PC-9 (cell line): ENCODE measurements at places on chromosomes 6 and 20. TPM values are rescaled to one million over a fixed set of nuclear protein-coding genes. Genes with fewer than 3 reads are reported as not detected.

The APCDD1L gene
- 2.4 and 3.0 TPM in 2 replicates for total RNA-seq

The PSMB1 gene
- 140 and 169 TPM in 2 replicates for total RNA-seq

The PRR18 gene
- total RNA-seq: not detected in 2 replicates

The SDC4 gene
- 114 and 117 TPM in 2 replicates for total RNA-seq

The FAM217A gene
- total RNA-seq: not detected in 2 replicates

The AK9 gene
- 6.4 and 7.4 TPM in 2 replicates for total RNA-seq

The DCBLD1 gene
- total RNA-seq: 5.7 and 6.1 TPM in 2 replicates

GRCh38 chr6:122075084-122075838, 324.2 kb upstream of the HSF2 start:
- DNase-seq: no peak
- H3K4me1 ChIP-seq: no peaks in the 10 kb centered on the region
- H3K27ac ChIP-seq: no peak overlapping the region

GRCh38 chr6:44627091-44627882, 239.8 kb downstream of the CDC5L start:
- H3K27me3 ChIP-seq: no peaks in the 10 kb centered on the region
- H3K36me3 ChIP-seq: no peaks in the 10 kb centered on the region
- H3K27ac ChIP-seq: no peak overlapping the region
- H3K4me3 ChIP-seq: no peak overlapping the region
- no peak for DNase-seq

DNA sequence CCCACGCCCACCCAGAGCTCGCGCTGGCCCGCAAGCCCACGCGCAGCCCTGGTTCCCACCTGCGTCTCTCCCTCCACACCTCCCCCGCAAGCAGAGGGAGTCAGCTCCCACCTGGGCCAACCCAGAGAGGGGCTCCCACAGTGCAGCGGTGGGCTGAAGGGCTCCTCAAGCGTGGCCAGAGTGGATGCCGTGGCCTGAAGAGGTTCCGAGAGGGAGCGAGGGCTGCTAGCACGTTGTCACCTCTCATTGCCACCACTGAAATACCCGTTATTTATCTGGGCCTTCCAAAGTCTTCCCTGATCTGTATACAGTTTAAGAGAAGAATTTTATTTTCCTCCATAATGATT, 88.3 kb upstream of the MYLIP start:
- no peaks in the 10 kb centered on the region for H3K36me3 ChIP-seq
- no peak overlapping the region for H3K4me3 ChIP-seq

- H3K27ac ChIP-seq: no peak overlapping the region
- H3K4me1 ChIP-seq: no peaks in the 10 kb centered on the region
- H3K36me3 ChIP-seq: no peaks in the 10 kb centered on the region
- no peak overlapping the region for H3K4me3 ChIP-seq
- peaks cover 49% of the 10 kb centered on the region for H3K27me3 ChIP-seq
- peak; percentile 47 for DNase-seq
Measured at GRCh38 chr20:38321959-38322598, 18.1 kb downstream of the BPI start.

DNA sequence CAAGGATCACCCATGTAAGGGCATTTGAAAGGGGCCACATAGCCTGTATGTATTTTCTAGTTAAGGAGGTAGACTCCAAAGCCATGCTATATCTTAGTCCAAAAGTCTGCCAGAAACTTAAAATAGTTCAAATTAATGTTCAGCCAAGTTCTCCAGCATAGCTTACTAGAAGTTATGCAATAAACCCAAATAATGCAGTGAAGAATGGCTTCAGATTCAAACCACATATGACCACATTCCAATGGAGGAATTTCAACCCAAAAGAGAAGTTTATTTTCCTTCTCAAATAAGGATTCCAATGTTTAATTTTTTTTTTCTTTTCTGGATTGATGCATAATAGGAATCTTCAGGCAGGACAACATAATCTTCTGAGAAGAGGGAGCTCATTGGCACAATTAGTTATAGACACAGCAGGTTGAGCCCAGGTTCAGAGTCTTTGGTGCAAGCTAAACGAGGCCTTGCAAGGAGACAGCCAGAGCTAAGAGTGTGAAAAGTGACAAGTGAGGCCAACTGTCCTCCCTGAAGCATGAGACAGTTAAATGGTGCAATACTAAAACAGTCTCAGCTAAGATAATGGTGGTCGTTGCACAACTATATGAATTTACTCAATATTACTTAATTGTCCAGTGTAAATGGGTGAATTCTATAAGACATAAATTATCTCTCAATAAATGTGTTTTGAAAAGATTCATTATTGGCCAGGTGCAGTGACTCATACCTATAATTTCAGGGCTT, 598.8 kb upstream of the CDH4 start:
- H3K36me3 ChIP-seq: no peaks in the 10 kb centered on the region
- DNase-seq: no peak
- H3K4me3 ChIP-seq: no peak overlapping the region
- H3K4me1 ChIP-seq: no peaks in the 10 kb centered on the region
- H3K27me3 ChIP-seq: peaks cover 70% of the 10 kb centered on the region

- H3K27ac ChIP-seq: no peak overlapping the region
- H3K36me3 ChIP-seq: no peaks in the 10 kb centered on the region
Measured at GRCh38 chr6:149278997-149279396, 38.5 kb upstream of the TAB2 start.

GRCh38 chr6:86856937-86857563, 80.3 kb upstream of the HTR1E start:
- H3K27ac ChIP-seq: no peak overlapping the region
- H3K4me1 ChIP-seq: no peaks in the 10 kb centered on the region
- no peaks in the 10 kb centered on the region for H3K27me3 ChIP-seq
- peak; percentile 38 for DNase-seq

- no peak overlapping the region for H3K4me3 ChIP-seq
- H3K27me3 ChIP-seq: no peaks in the 10 kb centered on the region
- no peaks in the 10 kb centered on the region for H3K4me1 ChIP-seq
- H3K27ac ChIP-seq: no peak overlapping the region
- H3K36me3 ChIP-seq: no peaks in the 10 kb centered on the region
Measured at GRCh38 chr6:53417141-53417540, 68.4 kb upstream of the ELOVL5 start.

- DNase-seq: no peak
- H3K27me3 ChIP-seq: 0 out of 2 replicates have a peak, but pooled peaks cover 3% of the 10 kb centered on the region
- H3K27ac ChIP-seq: no peak overlapping the region
- H3K4me3 ChIP-seq: no peak overlapping the region
- peaks cover 16% of the 10 kb centered on the region for H3K4me1 ChIP-seq
Measured at GRCh38 chr6:167789358-167789757, 37.4 kb upstream of the AFDN start.
